Activated naive CD4-positive, alpha-beta T cell treated with anti-CD3 and anti-CD28 coated beads for 36 hours (primary cell): ENCODE measurements at places on chromosomes 1 and 21. TPM values are rescaled to one million over a fixed set of nuclear protein-coding genes. Genes with fewer than 3 reads are reported as not detected.
A peak's percentile ranks its signal among the peaks of the same experiment; 100 is the strongest.

GRCh38 chr1:205595435-205595834 is 36.4 kb downstream of the ELK4 start:
- H3K36me3 ChIP-seq, result peaks cover 20% of the 10 kb centered on the region
- no peak overlapping the region for H3K4me3 ChIP-seq
- DNase-seq, result no peak

DNA sequence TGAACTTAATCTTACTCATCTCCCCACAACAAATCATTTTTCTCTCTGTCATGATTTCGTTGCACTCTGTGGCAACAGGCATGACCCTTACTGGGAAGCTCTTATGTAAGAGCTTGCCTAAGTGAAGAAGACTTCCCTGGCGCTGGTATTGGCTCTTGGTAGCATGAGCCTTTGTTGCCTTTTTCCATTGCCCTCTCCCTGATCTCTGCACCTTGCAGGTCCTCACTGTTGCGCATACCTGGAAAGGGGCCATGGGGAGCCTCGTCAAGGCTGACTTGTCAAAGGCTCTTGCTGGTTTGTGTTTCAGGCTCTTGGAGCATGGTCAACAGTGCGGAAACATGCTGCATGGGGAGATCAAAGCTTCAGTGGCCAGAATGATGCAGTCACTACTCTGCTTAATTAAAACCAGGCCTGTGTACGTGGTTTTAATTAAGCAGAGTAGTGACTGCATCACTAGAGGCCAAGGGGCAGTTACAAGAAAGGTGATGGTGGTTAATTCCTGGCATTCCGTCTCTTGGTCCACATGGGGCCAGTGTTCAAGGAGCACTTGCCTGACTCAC is 141.3 kb downstream of the SPATA46 start:
- peaks cover 22% of the 10 kb centered on the region for H3K27me3 ChIP-seq
- no peak for DNase-seq
- no peaks in the 10 kb centered on the region for H3K36me3 ChIP-seq
- H3K4me1 ChIP-seq, result no peaks in the 10 kb centered on the region
- H3K27ac ChIP-seq, result no peak overlapping the region

DNA sequence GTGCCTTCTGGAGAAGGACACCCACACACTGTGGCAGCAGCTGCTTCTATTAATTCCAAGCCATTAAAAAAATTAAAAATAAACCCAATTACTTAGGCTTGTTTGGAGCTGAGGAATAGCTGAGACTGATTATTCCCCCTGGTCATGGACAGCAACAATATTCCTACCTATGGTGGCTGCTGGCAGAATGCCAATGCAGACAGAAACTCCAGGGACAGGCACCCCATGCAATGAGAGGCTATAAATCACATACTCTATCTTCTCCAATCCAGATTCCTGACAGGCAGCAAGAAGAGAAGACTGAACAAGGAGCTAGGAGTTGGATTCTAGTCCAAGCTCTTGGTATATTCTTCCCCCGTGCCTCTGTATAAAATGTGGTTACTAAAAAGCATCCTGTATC is 275.4 kb upstream of the BEND5 start:
- no peak overlapping the region for H3K4me3 ChIP-seq
- H3K36me3 ChIP-seq, result no peaks in the 10 kb centered on the region
- peaks cover 3% of the 10 kb centered on the region for H3K27me3 ChIP-seq
- no peaks in the 10 kb centered on the region for H3K4me1 ChIP-seq
- no peak overlapping the region for H3K27ac ChIP-seq

DNA sequence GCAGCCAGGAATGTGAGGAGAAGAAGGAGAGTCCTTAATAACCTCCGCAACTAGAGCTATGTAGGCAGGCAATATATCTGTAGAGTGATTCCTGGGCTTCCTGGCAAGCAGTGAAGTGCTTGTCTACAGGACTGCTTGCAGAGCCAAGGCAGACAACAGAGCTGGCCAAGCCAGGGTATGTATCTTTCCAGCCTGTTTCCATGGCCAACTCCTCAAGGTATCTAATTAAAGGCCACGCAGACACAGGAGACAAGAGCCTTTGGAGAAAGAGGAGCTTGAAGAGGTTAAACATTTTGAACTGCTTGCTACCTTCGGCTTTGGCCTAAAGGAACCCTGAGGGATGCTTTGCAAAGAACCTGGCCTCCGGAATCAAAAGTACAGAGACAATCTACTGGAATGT is 137.4 kb downstream of the PIGK start:
- no peak overlapping the region for H3K4me3 ChIP-seq
- no peak overlapping the region for H3K27ac ChIP-seq
- H3K4me1 ChIP-seq, result no peaks in the 10 kb centered on the region
- DNase-seq, result no peak
- H3K36me3 ChIP-seq, result no peaks in the 10 kb centered on the region
- no peaks in the 10 kb centered on the region for H3K27me3 ChIP-seq

- H3K4me1 ChIP-seq, result peaks cover 15% of the 10 kb centered on the region
- DNase-seq, result no peak
- no peak overlapping the region for H3K4me3 ChIP-seq
- H3K27ac ChIP-seq, result no peak overlapping the region
Measured at GRCh38 chr1:244962130-244962529, 97.8 kb upstream of the HNRNPU start.

GRCh38 chr1:83574791-83575190 is 424.1 kb downstream of the TTLL7 start:
- peaks cover under 1% of the 10 kb centered on the region for H3K4me1 ChIP-seq
- H3K27ac ChIP-seq, result no peak overlapping the region
- DNase-seq, result no peak
- H3K4me3 ChIP-seq, result no peak overlapping the region
- no peaks in the 10 kb centered on the region for H3K27me3 ChIP-seq

DNA sequence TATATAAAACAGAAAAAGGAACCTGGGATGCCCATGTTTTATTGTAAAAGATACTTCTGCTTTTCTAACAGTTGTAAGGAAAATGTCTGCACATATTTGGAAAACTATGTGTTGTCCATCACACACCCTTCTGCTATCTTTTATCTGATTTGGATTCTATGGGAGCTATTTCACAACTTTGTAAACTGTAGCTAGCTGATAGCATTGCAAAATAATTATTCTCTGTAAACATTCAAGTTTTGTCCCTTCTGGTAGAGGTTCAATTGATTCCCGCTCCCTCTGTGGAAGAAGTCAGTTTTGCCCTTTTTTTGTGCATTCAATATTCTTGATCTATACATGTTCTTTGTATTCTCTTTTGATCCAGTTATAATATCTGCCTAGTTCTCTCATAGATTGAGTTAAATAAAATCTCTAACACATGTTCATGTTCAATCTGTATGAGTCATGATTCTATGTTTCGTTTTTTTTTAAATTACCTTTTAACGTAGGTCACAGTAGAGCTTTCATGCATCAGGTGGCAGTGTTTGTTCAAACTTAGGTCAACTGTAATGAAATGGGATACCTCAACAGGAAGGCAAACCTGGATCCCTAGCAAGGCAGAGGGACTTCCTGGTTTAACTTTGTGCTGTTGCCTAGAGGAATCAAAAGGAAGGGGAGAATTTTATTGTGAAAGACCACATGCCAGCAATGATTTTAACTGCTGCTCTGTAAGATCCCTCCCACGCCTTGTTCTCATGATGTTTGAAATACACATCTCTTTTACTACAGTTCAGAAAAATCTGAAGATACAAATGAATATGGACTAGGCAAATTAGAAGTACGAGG is 26.0 kb upstream of the BCL9 start:
- H3K36me3 ChIP-seq, result no peaks in the 10 kb centered on the region
- DNase-seq, result peak; percentile 24
- peaks cover 4% of the 10 kb centered on the region for H3K27me3 ChIP-seq
- H3K27ac ChIP-seq, result no peak overlapping the region
- no peak overlapping the region for H3K4me3 ChIP-seq

DNA sequence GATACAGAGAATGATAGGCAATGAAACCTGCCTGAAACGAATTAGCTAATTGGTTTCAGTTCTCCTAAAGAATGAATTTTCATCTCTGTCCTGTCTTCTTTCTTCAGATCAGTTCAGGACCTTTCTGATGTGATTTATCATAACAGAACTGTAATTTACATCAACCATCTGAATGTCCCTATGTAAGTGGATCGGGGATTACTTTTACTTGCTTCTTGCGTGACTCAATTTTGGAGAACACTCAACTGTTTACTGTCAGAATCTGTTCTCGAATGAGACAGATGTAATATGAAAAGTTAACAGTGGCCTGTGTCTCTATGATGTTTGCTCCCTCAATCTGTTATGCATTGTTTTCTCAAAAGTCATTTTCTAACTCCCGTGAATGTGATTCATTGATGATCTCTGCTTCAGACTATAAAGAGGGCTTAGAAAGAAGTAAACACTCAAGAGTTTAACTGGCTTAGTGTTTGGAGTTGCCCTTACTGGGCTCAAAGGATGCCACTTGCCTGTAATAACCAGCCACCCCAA is 111.0 kb downstream of the GABPA start:
- no peaks in the 10 kb centered on the region for H3K4me1 ChIP-seq
- no peak overlapping the region for H3K27ac ChIP-seq
- no peak for DNase-seq
- H3K27me3 ChIP-seq, result peaks cover 4% of the 10 kb centered on the region

GRCh38 chr1:211648336-211648735 is 27.1 kb downstream of the NEK2 start:
- H3K27ac ChIP-seq, result no peak overlapping the region
- peaks cover 9% of the 10 kb centered on the region for H3K4me1 ChIP-seq
- H3K27me3 ChIP-seq, result no peaks in the 10 kb centered on the region
- H3K4me3 ChIP-seq, result no peak overlapping the region
- no peak for DNase-seq

DNA sequence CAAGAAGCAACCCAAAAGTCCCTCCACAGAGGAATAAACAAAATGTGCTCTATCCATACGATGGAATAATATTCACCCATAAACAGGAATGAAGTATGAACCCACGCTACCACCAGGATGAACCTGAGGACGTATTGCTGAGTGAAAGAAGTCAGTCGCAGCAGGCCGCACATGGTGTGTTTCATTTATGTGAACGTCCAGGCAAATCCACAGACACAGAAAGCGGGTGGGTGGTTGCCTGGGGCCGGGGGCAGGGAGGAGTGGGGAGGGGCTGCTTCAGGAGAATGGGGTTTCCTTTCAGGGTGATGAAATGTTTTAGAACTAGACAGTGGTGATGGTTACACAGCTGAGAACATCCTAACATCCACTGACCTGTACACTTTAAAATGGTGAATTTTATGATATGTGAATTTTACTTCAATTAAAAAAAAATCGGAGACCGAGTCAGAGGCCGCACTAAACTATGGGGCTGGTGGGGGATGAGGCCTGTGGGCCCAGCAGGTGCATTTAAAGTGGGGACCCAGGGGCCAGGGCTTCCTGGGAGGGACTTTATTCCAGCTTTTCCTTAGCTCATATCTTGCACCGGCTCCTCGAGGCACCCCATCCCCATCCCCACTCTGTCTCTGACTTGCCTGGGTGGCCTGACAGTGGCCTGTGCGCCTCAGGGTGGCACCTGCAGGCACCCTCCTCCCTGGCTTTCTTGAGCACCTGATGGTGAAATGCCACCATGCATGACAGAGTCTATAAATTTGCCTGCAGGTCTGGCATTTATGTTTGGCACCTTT is 392.6 kb upstream of the VAMP3 start:
- no peaks in the 10 kb centered on the region for H3K36me3 ChIP-seq
- no peak for DNase-seq
- H3K4me1 ChIP-seq, result no peaks in the 10 kb centered on the region
- H3K27me3 ChIP-seq, result peaks cover 5% of the 10 kb centered on the region

DNA sequence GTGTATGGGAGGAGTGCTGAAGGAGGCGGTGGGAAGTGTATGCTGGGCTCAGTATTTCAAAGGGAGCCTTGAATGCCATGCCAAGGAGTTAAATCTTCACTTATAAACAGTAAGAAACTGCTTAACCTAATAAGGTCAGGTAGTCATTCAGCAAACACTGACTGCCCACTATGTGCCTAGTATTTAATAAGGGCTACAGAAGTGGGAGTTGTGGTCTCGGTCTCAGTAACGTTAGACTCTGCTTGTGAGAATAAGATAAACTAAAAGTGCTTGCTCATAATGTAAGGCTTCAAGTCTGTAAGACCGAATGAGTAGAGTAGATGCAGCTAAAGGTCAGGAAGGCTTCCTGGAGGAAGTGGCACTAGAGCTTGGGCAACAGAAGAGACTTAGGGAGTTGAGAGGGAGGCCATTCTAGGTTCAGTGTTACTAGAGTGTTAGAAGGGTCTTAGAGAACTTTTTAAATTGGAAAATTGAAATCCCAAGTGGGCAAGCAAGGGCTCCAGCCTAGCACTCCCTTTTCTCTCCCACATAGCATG is 6.0 kb downstream of the MARCKSL1 start:
- H3K36me3 ChIP-seq, result peaks cover 28% of the 10 kb centered on the region
- DNase-seq, result no peak
- peaks cover 22% of the 10 kb centered on the region for H3K4me1 ChIP-seq
- H3K27ac ChIP-seq, result no peak overlapping the region
- H3K4me3 ChIP-seq, result no peak overlapping the region

GRCh38 chr1:183363972-183364371 is 54.2 kb downstream of the NMNAT2 start:
- DNase-seq, result no peak
- no peaks in the 10 kb centered on the region for H3K4me1 ChIP-seq
- no peaks in the 10 kb centered on the region for H3K36me3 ChIP-seq
- H3K4me3 ChIP-seq, result no peak overlapping the region

The POU3F1 gene
- total RNA-seq, result not detected

The HMGCS2 gene
- total RNA-seq, result not detected

The CYP4B1 gene
- total RNA-seq, result not detected

The RSPO1 gene
- total RNA-seq, result not detected

The ROR1 gene
- 0.14 TPM for total RNA-seq

The GBP2 gene
- 351 TPM for total RNA-seq

The PRAMEF1 gene
- total RNA-seq, result not detected

The RGS13 gene
- total RNA-seq, result not detected

The CCDC185 gene
- not detected for total RNA-seq

The KIF14 gene
- 16.9 TPM for total RNA-seq

The DTL gene
- 106 TPM for total RNA-seq
